Trophoblast cell (in vitro differentiated cells and primary cell): ENCODE measurements at places on chromosomes 1 and 21.

GRCh38 chr1:94908965-94909364, 17.9 kb downstream of the CNN3 start:
- no peaks in the 10 kb centered on the region for H3K27me3 ChIP-seq
- H3K4me1 ChIP-seq = peaks cover 6% of the 10 kb centered on the region
- H3K36me3 ChIP-seq = peaks cover 8% of the 10 kb centered on the region
- H3K27ac ChIP-seq = no peak overlapping the region

- no peak for DNase-seq
- no peaks in the 10 kb centered on the region for H3K36me3 ChIP-seq
- H3K4me1 ChIP-seq = peaks cover 8% of the 10 kb centered on the region
- no peak overlapping the region for H3K27ac ChIP-seq
- no peak overlapping the region for H3K4me3 ChIP-seq
These were observed 88.3 kb upstream of the SELENON start for GRCh38 chr1:25711555-25712298.

GRCh38 chr1:154176337-154176736, 15.6 kb downstream of the TPM3 start:
- peaks cover 40% of the 10 kb centered on the region for H3K36me3 ChIP-seq
- H3K27me3 ChIP-seq = no peaks in the 10 kb centered on the region
- DNase-seq = no peak
- peaks cover 24% of the 10 kb centered on the region for H3K4me1 ChIP-seq
- H3K4me3 ChIP-seq = no peak overlapping the region
- H3K27ac ChIP-seq = no peak overlapping the region

- H3K27ac ChIP-seq = no peak overlapping the region
- H3K36me3 ChIP-seq = peaks cover 20% of the 10 kb centered on the region
- H3K4me3 ChIP-seq = peak overlapping the region; percentile 53
- DNase-seq = no peak
- peaks cover 51% of the 10 kb centered on the region for H3K4me1 ChIP-seq
These were observed 1.8 kb downstream of the VWA1 start for GRCh38 chr1:1437033-1437903.

GRCh38 chr1:1449099-1449739, at the start of gene ATAD3C:
Gene ATAD3C (plus strand): TSS chr1:1449689. CDS start chr1:1450684, 995 bp downstream.
- H3K36me3 ChIP-seq = no peaks in the 10 kb centered on the region
- H3K4me1 ChIP-seq = no peaks in the 10 kb centered on the region
- H3K27me3 ChIP-seq = no peaks in the 10 kb centered on the region
- no peak within 1 kb of the TSS for H3K27ac ChIP-seq
- DNase-seq = no peak
